ENCODE measurements at places on chromosomes 2 and 18.

DNA sequence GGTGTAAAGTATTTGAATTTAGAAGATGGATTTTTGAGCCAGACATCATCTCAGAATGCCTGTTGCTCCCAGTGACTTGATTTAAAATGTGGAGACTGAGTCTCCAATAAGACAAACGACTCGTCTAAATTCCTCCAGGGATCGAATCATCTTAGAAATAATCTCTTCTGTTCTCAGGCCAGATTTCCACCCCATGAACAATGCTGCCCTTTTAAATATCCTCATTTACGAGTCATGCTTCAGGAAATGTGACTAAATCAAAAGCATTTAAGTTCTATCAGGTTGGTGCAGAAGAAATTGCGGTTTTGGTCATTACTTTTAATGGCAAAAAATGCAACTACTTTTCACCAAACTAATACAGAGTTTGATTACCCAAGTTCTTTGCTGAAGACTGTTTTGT is 684.6 kb upstream of the SOX11 start:
- DNase-seq: no peak

- no peak for DNase-seq
These were observed 83.8 kb upstream of the TFCP2L1 start for GRCh38 chr2:121368836-121369235.

- DNase-seq: no peak
These were observed 22.1 kb downstream of the HTR2B start for GRCh38 chr2:231102772-231103171.

GRCh38 chr2:236938126-236938525 is 147.6 kb upstream of the COPS8 start:
- DNase-seq: no peak

- no peak for DNase-seq
These were observed 191.4 kb upstream of the VRK2 start for GRCh38 chr2:57855212-57855611.

DNA sequence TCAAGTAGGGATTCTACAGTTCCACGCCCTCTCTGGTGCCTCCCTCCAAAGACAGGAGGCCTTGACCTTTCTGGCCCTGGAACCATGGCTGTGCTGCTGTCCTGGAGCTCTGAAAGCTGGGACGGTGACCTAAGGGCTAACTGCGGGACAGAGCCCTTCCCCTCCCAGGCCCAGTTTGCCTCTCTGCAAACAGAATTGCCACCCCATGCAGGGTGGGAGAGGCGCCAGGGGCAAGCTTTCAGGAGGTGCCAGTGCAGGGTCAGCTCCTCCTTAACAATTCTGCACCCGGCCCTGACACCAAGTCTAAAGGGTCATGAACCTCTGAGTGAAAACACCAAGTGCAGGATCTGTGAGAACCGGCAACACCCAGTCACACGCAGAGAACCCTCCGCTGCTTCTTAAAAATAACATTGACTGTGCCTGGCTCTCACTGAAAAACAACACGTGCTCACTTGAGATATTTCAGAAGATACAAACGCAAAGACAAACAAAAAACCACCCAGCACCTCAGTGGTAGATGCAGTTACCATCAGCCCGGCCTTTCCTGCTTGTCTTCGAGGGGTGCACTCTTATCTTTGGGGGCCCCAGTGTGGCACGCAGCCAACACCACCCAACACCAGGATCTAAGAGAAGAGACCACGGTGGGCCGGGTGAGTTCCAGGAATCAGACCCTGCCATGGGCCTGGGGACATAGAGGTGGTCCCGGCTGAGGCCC is 1.1 kb upstream of the SNED1 start:
- DNase-seq: no peak

- no peak for DNase-seq
These were observed 571.5 kb downstream of the SLC4A3 start for GRCh38 chr2:220198896-220199295.

GRCh38 chr2:240990726-240991377 is 7.6 kb upstream of the SNED1 start:
- DNase-seq: no peak

GRCh38 chr2:226524381-226524843 is 275.2 kb downstream of the IRS1 start:
- no peak for DNase-seq

- DNase-seq: no peak
These were observed 4.6 kb downstream of the TMEM163 start for GRCh38 chr2:134714228-134714627.

DNA sequence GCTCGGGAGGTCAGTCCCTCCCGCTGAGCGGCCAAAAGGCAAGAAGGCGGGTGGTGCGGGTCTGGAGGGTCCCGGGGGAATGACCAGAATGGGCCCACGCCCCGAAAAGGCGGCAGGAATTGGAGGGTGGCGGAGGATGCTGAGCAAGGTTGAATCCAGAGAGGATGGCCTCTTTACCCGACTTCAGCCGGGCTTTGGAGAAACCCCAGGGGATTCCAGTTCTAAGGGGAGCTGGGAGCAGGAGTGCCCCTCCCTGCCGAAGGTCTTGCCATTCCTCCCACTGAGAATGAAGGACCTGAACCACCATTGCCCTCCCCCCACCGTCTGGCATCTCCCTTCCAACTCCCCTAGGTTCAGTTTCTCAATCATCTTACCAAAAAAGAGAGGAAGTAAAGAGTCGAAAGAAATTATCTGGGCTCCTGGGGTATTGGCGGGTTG is 38.9 kb upstream of the ATP6V1B1 start:
- DNase-seq: no peak

- DNase-seq: no peak
These were observed 40.3 kb downstream of the HRH4 start for GRCh38 chr18:24500766-24501165.

DNA sequence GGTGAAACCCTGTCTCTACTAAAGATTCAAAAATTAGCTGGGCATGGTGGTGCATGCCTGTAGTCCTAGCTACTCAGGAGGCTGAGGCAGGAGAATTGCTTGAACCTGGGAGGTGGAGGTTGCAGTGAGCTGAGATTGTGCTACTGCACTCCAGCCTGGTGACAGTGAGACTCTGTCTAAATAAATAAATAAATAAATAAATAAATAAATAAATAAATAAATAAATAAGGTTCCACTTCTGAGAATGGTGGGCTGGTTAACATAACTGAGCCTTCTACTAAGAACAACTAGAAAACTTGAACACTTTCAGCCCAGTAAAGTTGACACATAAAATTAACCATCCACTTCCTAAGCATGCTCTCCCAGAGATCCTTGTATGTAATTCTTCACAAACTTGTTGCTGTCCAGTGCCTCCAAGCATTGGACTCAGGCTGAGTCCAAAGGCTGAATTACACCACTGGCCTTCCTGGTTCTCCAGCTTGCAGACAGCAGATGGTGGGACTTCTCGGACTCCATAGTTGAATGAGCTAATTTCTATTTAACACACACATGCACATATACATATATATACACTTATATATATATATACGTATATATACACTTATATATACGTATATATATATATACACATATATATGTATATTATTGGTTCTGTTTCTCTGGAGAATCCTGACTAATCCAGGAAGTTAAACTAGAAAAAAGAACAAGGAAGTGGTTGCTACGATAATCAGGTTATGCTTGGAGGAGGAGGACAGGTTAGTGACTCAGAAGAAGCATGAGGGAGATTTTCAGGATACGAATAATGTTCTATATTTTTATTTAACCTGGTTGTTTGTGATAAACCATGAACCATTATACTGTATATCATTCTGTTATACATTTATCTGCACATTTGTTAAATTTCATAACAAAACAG is 348.8 kb downstream of the METTL4 start:
- DNase-seq: no peak

GRCh38 chr2:230903231-230904150 is 21.6 kb downstream of the GPR55 start:
- DNase-seq: no peak

GRCh38 chr2:171347591-171348032 is 86.2 kb downstream of the METTL8 start:
- no peak for DNase-seq

DNA sequence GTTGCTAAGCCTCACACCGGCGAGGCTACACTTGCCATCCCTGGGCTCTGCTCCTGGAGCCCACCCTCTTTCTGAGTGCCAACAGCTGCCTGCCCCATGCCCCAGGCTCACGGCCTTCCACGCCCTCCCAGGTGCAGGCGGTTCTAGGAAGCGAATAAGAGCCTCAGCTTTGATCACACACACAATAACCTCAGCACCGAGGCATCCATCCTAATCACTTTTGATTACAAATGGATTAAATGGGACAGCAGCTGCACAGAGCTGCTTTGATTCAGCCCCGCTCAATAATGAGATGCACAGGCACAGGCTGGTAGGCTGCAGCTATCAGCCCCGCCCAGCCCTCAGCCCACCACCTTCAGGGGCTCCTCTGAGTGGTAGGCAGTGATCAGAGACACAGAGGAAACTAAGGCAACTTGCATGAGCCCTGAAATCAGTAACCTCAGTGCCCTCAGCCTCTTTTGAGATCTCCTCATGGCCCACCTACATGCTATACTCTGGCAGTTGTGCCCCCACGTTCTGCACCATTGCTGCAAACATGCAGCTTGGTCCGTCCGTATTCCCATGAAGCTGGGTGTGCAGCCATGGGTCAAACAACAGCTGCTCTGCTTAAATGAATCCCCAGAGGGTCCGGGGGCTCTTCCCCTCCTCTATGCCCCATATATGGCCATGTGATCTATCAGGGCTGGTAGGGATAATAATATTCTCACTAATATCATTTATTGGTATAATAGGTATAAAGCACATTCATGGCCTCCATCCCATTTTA is 171.4 kb downstream of the SETBP1 start:
- DNase-seq: no peak

DNA sequence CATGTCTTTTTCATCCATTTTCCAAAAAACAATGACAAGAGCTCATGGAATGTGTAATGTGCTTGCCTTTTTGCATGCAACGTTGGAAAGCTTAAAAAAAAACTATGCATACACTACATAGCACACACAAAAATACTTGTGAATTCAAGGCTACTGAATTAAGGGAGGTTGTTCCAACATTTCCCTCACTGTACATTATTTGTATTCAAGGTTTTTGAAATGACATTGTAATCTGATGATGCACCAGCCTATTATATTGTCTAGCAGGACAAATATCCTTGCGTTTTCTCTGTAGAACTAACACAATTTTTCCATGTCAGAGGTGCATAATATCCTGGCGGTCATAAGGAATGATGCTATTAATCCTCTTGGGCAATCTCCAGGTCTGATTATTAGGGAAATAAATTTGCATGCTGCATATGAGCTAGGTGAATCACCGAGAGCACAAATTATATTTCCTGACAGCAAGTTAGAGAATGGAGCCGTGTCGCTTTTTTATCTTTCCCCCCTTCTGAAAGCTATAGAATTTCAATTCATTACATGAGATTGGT is 836.9 kb upstream of the FANCL start:
- DNase-seq: no peak

DNA sequence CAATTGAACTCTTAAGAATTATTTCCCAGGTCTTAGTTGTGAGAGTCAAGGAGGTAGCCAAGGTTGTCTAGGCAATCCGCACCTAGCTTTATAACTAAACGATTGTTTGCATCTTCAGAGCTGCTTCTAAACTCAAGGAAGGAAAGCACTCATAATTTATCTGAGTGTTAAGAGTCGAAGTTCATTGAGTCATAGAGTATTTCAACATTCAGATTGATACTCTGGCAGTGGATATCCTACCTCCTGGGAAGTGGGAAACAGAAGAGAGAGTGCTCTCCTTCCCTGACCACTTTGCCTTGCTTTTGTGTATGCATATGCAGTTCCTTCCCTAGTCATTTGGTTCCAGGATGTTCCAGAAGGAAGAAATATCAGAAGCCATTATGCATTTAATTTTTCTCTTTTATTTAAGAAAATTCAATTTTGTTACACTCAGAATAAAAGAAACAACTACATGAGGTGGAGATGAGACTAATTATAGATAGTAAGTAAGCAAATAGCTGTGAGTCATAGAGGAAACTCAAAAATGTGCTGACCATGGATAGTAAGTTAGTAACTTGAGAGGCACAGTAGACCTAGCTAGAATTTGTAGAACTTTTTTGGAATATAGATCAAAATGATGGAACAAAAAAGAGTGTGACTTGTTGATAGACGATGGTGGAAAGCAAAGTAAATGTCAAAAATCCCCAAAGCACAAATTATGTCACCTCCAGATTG is 35.4 kb upstream of the FSHR start:
- DNase-seq: no peak

- no peak for DNase-seq
These were observed 110.0 kb upstream of the ARL4C start for GRCh38 chr2:234606896-234607295.

DNA sequence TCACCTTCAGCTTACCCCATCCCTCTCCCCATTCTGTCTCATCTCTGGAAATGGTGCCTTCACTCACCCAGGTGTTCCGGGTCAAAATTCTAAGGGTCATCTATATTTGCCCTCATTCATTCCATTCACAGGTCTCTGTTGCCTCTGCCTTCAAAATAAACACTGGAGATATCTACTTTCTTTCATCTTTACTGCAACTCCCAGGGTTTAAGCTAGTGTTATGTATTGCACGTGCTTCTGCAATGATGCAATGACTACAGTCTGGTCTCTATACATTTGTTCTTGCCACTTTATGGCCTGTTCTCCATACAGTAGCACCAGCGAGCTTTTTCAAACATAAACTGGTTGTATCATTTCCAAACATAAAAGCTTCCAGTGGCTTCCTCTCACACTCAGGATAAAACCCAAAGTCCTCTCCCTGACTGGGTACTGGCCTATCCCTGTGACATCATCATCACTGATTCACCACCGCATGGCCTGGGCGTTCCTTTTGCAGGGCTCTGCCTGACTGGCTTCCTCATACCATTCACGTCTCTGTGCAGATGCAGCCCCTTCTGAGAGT is 14.3 kb downstream of the DSG2 start:
- DNase-seq: no peak

DNA sequence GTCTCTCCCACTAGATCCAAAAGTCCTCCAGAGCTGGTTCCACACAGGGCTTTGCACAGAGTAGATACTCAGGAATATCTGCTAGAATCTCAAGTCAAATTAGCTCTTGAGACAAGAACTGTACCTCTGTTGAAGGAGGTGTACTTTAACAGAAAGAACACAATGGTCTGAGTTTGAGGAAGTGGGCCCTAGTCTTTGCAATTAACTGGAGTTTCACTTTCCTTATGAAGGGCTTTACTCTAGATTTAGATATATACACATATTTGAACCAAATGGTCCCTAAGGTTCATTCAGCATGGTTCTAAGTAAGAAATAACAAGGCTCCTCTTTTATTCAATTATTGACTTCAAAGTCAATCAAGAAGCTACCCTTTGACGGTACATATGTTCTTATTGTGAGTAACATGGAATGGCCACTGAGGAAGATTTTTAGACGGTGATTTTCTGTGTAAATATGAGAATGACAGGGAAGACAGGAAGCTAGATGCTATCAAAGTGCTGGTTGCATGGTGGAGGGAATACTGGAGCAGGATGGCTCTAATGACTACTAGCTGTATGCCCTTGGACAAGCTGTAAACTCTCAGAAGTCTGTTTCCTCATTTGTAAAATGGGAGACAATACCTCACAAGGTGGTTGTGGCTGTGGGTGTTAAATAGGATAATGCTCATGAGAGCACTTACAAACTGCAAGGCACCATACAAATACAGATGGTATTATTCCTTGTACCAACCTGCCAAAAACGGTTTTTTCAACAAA is 73.5 kb upstream of the SERTAD2 start:
- DNase-seq: no peak

GRCh38 chr2:168210895-168211570 is 36.4 kb downstream of the STK39 start:
- DNase-seq: no peak
